ENCODE measurements at places on chromosomes 1 and 21.
A peak's percentile ranks its signal among the peaks of the same experiment; 100 is the strongest.

- peak; percentile 80 for DNase-seq
These were observed 74.1 kb downstream of the CD46 start for GRCh38 chr1:207825719-207826556.

DNA sequence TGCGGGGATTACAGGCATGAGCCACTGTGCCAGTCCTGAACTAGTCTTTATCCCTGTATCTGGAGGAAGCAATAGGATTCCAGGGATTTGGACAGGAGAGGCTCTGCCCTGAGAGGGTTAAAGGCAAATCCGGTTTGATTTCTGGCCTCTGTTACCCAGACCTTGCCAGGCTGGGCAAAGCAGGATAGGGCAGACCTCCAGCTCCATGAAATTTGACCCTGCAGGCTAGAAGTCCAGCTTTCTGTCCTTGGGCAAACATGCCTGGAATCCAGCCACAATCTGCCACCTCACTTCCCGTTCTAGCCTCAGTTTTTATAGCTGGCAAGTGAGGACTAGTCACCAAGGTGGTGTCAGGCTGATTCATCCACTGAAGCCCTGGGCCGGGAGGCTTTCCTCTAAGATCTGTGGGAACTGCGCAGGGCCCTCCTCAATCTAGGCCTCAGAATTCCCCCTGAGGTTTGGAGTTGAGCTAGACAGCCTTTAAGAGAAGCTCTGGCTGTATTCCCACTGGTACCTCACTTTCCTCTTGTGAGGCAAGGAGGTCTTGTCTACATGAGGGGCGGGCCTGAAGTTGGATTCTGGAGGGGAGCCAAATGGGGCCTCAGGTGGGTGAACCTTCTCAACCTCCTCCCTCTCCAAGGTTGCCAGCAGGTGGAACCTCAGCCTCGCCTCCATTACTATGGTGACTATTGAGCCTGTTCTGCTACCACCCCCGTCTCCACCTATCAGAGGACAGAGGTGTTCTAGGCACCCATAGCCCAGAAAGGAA, 7.0 kb upstream of the P3R3URF start:
- no peak for DNase-seq

GRCh38 chr1:218957971-218958370, 215.7 kb upstream of the LYPLAL1 start:
- no peak for DNase-seq

DNA sequence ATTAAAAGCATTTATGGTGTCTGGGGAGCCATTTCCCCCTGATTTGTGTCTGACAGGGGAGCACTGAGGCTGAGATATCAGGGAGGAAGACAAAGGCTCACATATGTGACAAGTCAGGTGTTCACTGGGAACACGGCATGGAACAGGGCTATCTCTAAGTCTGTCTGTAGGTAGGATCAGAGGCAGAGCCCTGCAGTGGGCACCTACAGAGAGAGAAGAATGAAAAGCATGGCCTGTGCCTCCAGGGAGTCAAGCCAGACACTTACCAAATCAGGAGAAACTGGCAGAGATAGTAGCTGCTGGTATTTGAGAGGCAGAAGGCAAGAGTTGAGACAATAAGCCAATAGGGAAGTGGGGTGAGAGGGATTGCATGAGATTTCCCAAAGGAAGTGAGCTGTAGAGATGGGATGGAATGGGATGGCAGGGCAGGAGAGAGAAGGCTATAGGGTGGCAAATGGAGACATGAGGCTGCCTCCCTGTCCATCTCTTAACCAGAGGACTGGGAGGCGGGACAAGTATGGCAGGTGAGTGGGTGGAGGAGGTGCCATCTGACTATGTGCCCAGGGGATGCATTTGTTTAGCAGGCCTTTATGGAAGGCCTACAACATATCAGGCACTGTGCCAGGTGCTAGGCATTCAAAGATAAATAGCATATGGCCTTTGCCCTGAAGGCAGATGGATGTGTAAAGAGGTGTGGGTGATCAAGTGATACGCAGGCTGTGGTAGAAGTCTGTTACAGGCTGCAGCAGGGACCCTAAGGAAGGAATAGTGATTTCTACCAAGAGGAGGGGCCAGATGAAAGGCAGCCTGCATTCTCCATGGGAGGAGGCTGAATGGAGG, 136.2 kb upstream of the IPO9 start:
- DNase-seq = no peak

DNA sequence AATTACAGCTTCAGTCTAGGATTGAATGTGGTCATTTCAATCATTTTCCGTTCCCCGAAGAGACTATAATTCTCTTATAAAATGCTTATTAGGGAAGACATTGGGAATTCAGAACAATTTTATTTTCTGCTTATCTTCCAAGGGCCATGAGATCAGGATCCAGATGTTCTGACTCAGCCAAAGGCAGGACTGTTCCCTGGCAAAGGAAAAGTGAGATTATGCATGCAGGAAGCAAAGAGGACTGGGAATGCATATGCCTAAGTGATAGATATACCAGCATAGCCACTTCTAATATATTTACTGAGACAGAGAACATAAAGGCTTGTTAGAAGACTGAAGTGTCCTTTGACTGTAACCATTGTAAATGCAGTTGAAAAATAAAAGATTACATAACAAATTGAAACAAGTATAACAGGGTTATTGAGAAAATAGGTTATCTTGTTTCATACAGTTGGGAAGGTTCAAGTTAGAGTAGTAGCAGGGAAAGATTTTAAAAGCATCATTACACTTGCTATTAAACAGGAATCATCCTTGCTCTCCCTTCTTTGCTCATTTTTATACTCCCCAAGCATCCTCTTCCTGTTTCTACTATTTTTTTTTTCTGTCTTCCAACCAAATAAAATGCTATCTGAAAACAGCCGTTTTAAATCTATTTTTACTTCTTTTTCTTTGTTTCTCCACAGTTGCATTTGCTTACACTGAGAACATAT, 439.6 kb upstream of the ADAMTS5 start:
- no peak for DNase-seq
